ENCODE measurements at places on chromosomes 5 and 9.

GRCh38 chr9:18487611-18488010, 13.7 kb downstream of the ADAMTSL1 start:
- DNase-seq = no peak

DNA sequence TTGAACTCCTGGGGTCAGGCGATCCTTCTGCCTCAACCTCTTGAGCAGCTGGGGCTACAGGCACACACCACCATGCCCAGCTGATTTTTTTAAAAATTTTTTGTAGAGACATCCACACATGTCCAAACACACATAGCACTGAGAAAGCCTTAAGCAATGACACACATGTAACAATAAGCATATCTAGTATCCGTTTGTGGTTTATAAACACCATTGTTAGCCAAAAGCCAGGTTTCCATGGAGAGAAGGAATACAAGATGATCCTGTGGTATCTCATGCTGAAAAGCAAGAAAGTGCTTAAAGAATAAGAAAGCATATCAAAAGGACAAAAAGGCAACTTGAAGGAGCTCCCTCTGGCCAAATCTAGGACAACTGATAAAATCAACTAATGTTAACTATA, 29.7 kb upstream of the SLC1A3 start:
- no peak for DNase-seq

GRCh38 chr9:16012621-16013020, 459.8 kb downstream of the CCDC171 start:
- no peak for DNase-seq

- no peak for DNase-seq
Observed at GRCh38 chr9:111096051-111096450, 57.8 kb upstream of the LPAR1 start.

DNA sequence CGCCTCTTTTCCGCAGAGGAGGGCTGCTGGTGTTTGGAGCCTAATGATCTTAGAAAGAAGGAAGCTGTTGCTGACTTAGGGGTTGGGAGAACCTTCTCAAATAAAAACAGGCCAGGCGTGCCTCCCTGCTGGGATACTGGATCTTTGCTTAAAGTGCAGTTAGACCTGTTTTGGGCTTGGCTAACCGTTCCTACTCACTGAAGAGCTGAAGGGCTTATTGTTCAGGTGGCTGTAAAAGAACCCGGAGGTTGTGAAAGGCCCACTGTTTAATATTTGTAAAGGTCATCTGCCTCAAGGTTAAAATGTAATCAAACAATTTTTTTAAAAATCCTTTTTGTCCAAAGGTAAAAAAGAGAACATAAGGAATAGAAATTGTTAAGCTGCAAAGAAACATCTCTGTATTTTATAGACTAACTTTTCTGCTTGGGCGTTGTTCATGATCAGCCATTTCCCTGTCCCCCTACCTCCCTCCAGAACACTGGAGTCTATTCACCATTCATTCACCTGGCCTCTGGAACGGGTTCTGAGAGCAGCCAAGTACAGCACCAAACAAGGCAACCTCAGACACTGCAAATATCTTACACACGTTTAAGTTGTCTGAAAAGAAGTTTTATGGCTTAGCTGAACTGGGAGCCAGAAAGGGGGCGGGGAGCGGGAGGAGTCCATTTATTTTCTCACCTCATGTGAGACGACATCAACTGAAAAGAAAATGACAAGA, 18.6 kb upstream of the MTMR12 start:
- DNase-seq = no peak

GRCh38 chr9:81522716-81523551, 166.4 kb downstream of the TLE1 start:
- peak; percentile 37 for DNase-seq

- DNase-seq = peak; percentile 50
Observed at GRCh38 chr9:113446323-113446740, 17.2 kb upstream of the RGS3 start.

- DNase-seq = no peak
Observed at GRCh38 chr5:138568061-138568824, 7.0 kb downstream of the HSPA9 start.

GRCh38 chr9:7834531-7834930, 35.0 kb upstream of the DMAC1 start:
- no peak for DNase-seq

DNA sequence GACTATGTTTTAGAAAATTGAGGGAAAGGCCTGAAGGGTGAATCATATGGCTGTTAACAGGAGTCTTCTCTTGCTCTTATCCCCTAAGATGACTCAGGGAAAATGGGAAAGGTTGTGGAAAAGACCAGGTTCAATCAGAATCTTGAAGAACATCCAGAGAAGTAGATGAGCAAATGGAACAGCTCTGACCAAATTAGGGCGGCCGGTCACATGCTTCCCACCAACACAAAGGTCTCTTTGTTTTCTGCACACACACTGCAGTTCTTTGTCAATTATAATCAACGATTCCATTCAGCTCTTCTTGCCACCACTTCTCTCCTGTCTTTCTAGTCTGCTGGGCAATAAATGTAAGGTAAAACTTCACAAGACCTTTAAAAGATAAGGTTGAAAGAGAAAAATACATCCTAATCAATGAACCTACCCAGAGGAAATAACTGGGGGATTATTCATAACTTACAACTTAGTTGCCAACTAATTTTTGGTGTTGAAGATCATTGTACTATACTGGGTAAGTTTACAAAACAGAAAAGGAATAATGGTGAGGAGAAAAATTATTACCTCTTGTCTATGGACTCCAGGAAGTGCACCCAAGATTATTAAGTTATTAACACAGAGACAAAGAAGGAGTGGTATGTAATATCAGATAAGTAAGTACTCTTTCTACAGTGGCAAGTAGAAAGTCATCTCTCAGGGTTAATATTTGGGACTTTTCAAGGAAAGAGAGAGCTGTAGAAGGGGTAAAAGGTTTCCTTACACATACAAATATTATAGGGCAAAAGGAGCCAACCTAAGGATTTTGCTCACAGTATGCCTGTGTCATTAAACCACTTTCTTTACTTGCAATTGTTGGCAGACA, 441.9 kb upstream of the PIK3R1 start:
- no peak for DNase-seq

- DNase-seq = no peak
Observed at GRCh38 chr5:118647587-118647986, 340.8 kb downstream of the DTWD2 start.

- no peak for DNase-seq
Observed at GRCh38 chr9:125150349-125151245, 7.3 kb upstream of the SCAI start.

DNA sequence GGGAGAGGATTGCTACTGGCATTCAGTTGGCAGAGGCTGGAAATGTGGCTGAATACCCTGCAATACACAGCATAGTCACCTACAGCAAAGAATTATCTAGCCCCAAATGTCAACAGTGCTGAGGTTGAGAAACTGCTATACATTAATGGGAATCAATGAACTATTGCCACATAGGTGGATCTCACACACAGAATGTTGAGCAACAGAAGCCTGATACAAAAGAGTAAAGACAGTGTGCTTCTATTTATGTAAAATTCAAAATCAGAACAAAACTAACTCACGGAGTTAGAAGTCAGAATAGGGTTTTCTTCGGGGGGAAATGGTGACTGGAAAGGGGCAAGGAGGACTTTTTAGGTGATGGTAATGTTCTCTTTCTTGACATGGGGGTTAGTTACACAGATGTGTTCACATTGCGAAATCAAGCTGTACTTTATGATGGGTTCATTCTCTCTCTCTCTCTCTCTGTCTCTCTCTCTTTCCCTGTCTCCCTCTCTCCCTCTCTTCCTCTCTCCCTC, 45.7 kb upstream of the PANK3 start:
- no peak for DNase-seq

GRCh38 chr9:87516222-87516925, 18.7 kb downstream of the DAPK1 start:
- DNase-seq = no peak

- no peak for DNase-seq
Observed at GRCh38 chr5:71734141-71734540, 15.1 kb downstream of the CARTPT start.

DNA sequence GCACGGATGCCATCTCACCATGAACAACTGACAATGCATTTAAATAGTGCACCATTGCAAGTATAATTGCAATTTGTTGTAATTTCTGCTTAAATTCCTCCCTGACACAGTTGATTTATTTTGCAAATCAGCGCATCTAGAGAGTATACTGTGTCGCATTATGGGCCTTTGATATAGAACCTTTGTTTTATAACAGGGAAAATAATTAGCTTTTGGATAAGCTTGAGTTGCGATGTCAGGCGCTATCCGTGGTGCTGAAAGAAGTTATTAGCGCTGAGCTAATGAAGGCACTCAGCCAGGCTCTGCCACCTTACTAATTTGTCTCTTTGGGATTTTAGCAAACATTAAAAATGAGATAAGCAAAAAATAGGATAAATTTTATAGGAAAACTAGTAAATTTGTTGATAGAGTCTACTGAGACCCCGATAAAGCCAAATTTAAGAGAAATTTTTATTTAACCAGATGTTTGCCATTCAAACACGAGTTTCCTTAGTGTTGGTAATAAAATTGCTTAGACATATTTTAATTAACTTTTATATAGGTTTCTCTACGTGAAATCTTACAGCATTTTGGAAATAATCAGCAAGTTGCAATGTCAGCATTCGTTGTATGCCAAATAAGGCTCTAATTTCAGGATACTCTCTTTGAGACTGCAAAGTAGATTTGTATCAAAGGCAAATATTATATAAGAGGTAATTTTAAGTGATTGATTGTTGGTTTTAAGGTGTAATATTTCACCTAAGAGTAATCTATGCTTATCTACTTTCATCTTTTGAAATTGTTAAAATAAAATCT, 355.5 kb downstream of the TLR4 start:
- DNase-seq = no peak

- no peak for DNase-seq
Observed at GRCh38 chr5:133366438-133366837, 245.9 kb downstream of the FSTL4 start.

- no peak for DNase-seq
Observed at GRCh38 chr9:76662476-76663281, 101.6 kb upstream of the PCA3 start.

DNA sequence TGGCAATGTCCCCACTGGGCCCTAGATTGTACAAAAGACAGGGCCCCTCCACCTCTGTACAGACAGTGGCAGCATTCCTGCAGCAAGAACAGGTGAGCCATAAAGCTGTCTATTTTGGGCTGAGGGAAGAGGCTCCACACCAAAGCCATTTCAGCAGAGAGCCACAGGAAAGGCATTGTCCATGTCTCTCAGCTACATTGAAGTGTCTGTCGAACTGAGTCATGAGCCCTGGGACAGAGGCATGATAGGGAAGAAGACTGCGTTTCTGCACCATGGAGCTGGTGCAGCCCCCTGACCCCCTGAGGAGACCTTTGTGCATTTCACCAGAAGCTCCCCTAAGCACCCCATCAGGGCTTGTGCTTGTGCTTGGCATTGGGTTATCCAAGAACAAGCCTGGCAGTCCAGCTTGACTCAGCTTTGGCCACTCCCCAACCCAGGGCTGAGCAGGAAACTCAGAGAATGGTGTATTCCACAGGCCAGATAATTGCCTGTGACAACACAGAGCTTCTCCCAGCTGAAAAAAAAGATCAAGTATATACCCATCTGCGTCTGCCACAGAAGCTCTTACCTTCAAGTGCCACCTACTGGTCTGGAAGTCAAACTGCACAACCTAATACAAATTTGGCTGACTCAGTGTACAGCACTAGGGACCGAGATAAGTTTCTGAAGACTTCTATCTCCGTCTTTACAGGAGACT, 5.9 kb upstream of the FRMD3 start:
- DNase-seq = peak; percentile 26

GRCh38 chr5:112876362-112876761, 15.3 kb downstream of the SRP19 start:
- no peak for DNase-seq

DNA sequence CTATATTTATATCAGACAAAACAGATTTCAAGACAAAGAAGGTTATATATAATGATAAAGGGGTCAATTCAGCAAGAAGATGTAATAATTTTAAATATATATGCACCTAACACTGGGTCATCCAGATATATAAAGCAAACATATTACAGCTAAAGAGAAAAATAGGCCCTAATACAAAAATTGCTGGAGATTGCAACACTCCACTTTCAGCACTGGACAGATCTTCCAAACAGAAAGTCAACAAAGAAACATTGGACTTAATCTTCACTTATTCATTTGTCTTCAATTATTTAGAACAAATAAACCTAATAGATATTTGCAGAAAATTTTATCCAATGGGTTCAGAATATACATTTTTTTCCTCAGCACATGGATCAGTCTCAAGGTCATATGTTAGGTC, 45.8 kb downstream of the MEIKIN start:
- no peak for DNase-seq

DNA sequence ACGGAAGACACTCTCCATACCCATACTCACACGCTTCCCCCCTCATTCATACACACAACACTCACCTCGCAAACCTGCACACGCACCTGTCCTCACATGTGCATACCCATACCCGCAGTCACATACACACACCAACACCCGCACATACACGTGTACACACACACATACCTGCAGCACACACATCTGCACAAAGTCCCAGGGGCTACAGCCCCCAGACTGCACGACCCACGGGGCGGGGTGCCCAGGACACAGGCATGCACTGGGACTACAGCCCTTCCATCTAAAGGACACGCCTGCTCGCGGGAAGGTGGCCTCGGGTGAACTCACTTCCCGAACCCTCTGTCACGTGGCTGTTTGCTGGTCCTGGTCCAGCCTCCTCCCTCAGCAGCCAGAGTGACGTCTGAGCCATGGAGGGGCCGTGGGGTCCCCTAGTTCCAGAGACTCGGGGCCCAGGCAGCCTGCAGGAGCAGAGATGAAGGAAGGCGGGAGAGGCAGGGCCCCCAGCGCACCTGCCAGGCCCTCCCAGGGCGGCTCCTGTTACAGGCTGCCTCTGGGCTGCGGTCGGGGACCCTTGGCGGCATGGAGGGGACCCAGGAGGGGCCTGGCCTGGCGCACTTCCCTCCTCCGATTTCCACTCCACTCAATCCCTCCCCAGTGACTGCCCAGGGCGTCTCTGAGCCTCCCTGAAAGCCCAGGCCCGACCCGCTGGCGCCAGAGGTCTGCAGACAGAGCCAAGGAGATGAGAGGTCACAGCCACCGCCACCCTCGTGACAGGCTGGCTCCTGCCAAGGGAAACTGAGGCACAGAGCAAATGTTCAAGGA, 8.1 kb downstream of the SLC12A7 start:
- no peak for DNase-seq

GRCh38 chr9:83772860-83773259, 44.7 kb downstream of the GKAP1 start:
- DNase-seq = no peak

GRCh38 chr9:88775559-88775958, 215.7 kb upstream of the S1PR3 start:
- DNase-seq = no peak

- DNase-seq = no peak
Observed at GRCh38 chr9:124789531-124789930, 12.6 kb downstream of the OLFML2A start.

GRCh38 chr5:154627698-154628678, 127.2 kb upstream of the LARP1 start:
- DNase-seq = no peak

GRCh38 chr5:79859588-79859987, 131.5 kb downstream of the MTX3 start:
- no peak for DNase-seq

GRCh38 chr9:93652604-93653592, 76.5 kb downstream of the PHF2 start:
- DNase-seq = no peak

GRCh38 chr9:16135968-16136367, 583.1 kb downstream of the CCDC171 start:
- DNase-seq = no peak

All from NCI-H1417 treated with DMSO at 0.1 percent for 48 hours (cell line).